ENCODE measurements at places on chromosomes 2 and 18. TPM values are rescaled to one million over a fixed set of nuclear protein-coding genes. Genes with fewer than 3 reads are reported as not detected.

Gene ANO7
- 1.0 TPM for total RNA-seq

Gene YES1
- total RNA-seq = 71.1 TPM

Gene PROM2
- 0.20 TPM for total RNA-seq

Gene ALPP
- total RNA-seq = not detected

Gene HOXD13
- total RNA-seq = not detected

Gene PAX8
- total RNA-seq = 1.6 TPM

Gene SP110
- 4.8 TPM for total RNA-seq
